ENCODE measurements at places on chromosomes 5 and 9.

DNA sequence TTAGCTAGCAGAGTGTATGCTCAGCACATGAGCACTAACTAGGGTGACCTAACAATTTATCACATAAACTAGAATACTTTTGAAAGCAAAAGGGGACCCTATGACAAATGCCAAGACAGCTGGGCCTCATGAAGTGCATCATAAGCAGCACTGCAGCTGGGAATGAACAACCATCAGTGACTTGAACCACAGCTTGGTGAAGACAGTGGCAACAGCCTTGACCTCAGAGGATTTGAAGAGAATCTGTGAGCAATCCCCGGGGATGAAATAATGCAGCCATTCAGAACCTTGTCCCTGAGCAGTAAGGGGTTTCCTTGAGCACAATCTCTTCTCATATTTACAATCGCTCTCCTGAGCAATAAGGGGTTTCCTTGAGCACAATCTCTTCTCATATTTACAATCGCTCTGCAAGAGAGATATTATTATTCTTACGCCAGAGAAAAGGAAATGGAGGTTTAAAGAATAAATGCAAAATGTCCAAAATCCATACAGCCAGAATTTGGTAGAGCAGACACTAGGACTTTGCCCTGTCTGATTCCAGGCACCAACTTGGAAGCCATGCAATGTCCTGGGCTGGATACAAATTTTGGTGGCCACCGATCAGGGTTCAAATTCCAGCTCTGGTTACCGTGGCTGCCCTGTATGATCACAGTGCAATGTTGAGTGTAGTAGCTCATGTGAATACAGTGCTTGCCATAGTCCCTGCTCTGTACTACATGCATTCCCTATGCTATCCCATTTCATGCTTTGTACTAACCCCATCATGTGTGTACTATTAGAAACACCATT is 846 bp upstream of the NSG2 start:
- no peak for DNase-seq

- no peak for DNase-seq
These were observed 22.5 kb downstream of the PRUNE2 start for GRCh38 chr9:76883341-76883855.

GRCh38 chr5:112823656-112824055 is 37.4 kb upstream of the SRP19 start:
- DNase-seq, result no peak

GRCh38 chr5:146208916-146209522 is 5.6 kb downstream of the RBM27 start:
- no peak for DNase-seq

GRCh38 chr5:11903614-11904264 is 507 bp downstream of the CTNND2 start:
- peak; percentile 69 for DNase-seq

- DNase-seq, result no peak
These were observed 54.4 kb downstream of the DROSHA start for GRCh38 chr5:31477516-31477915.

DNA sequence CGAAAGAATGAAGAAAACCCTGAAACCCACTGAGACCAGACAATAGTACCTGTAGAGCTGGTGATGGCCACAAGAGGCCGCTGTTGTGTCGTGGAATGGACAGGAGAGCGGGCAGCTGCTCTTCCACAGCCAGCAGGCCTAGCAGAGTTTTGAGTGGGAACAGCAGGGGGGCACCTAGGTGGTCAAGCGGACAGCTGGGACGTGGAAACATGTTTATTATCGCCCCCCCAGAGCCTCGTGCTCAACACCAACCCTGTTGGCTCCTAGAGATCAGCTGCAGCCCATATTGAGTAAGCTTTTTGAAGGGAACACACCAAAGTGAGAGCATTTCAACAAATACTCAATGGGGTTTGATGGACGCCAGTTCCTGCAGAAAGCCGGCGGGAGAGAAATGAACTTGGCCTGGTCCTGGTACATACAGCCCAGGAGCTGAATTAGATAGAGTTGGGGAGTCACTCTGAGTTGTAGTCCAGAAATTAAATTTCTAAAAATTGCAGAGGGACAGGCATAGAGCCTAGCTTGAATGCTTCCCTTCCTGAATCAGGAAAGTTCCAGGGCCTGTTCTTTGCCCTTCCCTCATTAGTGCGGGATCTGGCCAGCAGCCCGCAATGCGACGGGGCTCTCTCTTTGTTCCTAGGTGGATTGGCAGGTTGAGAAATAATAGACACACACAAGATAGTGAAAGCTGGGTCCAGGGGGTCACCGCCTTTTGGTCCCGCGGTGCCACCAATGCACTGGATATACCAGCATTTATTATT is 33.8 kb downstream of the MFAP3 start:
- DNase-seq, result peak; percentile 77

DNA sequence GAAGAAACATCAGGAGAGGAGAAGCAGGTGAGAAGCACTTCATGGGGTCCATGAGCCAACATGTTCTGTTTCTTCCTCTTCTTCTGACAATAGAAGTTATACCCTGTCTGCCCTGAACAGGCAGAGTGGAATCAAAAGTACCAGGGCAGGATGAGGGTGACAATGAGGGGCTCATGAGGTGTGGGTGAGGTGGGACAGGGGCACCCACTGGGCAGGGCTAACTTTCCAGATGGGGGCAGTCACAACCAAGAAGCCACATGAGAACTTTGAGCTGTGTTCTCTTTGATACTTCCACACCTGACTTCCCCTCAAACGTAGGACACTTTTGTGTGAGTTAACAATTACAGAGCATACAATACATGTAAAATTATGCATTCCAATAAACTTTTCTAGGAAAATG is 92.7 kb downstream of the LHFPL2 start:
- DNase-seq, result no peak

- no peak for DNase-seq
These were observed 98.8 kb downstream of the GCNT1 start for GRCh38 chr9:76557674-76558225.

Measured in progenitor cell of endocrine pancreas (in vitro differentiated cells).